T47D (cell line): ENCODE measurements at places on chromosomes 5 and 9.

DNA sequence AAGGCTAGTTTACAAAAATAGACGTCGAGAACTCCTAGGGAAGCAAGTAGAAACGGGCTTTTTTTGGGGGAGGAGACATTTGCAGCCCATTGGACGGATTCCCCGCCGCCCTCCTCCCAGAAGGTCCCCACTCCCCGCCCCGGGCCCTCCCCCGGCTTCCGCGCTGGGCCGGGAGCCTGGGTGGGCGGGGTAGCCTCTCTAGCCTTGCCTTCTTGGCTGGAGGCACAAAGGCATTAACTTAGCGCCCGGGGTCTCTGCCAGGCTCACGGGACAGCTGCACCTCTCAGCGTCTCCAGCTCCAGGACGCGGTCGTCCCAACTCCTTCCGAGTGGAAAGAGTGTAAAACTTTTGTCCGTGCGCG, at the start of gene DMRTA1:
Gene DMRTA1 (plus strand): TSS at position 236 of the 361 bp plus-strand sequence. CDS start 242 bp downstream, outside the sequence.
- DNase-seq, result no peak

- DNase-seq, result no peak
Measured at GRCh38 chr9:114157516-114158176, 2.3 kb downstream of the COL27A1 start.

- no peak for DNase-seq
Measured at GRCh38 chr5:75744355-75744754, 27.1 kb upstream of the POC5 start.

- DNase-seq, result no peak
Measured at GRCh38 chr9:133153227-133154096, 10.3 kb downstream of the GBGT1 start.

DNA sequence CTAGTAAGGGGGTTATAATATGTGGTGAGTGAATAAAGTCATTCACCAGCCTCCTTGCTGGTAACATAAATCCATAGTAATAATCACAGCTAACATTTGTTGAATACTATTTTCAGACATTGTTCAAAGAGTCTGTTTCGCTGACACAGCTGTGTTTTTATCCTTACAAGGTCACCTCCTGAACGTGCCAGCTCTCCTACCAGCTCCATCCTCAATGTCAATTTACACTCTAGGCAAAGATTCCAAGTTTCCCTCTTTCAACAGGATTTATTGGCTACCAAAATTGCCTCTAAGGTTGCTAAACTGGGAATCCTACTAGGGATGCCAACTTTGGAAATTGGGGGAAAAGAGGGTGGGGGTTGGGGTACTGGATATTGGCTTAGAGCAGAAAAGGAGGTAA, 30.7 kb upstream of the SMC5 start:
- no peak for DNase-seq

- DNase-seq, result no peak
Measured at GRCh38 chr5:132321109-132321721, 27.0 kb downstream of the SLC22A4 start.

- no peak for DNase-seq
Measured at GRCh38 chr5:135221187-135221473, 177.9 kb downstream of the MACROH2A1 start.

GRCh38 chr9:126125992-126126409, 200.6 kb upstream of the MVB12B start:
- DNase-seq, result no peak

- peak; percentile 82 for DNase-seq
Measured at GRCh38 chr9:116002624-116003023, 151.0 kb upstream of the PAPPA start.

DNA sequence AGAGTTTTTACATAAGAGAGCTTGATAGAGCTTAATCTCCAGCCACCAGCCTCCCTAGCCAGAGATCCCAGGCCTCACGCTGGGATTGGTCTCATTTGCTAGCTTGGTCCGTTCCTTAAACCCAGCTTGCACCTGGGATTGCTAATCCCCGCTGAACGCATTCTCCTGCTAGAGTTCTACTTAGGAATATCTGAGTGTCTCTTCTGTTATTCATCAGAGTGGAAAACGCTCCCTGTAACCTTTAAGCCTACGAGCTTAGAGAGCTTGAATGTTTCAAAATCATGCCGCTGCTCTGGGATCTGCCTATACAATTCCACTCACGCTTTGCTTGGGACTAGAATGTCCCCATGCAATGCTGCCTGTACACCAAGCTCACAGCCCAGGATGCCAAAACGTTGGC, 201.8 kb downstream of the NSG2 start:
- DNase-seq, result no peak

DNA sequence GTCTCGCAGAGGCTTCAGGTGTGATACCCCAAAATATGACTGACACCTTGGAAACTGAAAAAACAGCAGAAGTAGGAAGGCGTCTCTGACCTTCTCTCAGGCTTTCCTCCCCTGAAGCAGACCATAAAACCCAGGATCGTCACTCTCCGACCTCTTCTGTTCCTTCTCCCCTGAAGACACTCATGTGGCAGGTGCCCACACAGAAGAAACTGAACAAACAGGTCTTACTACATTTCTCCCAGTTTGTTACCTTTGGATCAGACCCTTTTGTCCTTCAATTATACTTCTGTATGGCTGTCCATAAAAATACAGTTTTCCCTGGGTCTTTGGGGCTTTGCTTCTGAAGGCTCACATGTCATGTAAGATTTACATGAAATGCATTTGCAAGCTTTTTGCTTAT, 10.3 kb upstream of the PRUNE2 start:
- DNase-seq, result peak; percentile 5

DNA sequence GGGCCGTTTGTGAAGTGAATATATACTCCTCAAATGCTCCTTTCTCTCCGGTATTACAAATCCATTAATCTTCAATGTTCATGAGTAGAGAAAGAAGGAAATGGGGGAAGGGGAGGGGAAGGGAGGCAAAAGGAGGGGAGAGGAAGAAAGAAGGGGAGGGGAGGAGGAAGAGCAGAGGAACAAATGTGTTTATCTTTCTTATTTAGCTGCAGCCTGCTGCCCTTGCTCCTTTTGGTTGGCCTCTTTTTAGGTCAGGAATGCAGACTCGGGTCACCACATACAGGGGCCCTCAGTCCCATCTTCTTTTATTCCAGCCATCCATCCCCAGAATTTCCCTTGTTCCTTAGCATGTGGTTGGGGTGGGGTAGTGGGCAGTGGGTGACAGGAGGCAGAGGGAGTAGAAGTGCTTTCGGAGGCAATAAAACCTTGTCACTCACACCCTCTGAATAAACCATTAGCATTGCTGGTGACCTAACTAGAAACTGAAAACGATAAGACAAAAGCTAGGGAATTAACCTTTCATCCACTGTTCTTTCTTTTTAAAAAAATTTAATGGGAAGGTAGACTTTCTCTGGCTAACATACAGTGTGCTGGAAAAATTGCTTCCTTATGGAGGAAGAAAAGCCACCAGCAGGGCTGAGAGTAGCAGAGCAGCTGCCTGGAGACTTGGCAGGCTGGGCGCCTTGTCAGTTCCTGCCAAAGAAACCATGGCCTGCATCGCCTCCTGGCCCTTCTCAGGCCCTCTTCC, 16.8 kb upstream of the PRLR start:
- peak; percentile 61 for DNase-seq

- no peak for DNase-seq
Measured at GRCh38 chr5:34496701-34497469, 159.2 kb upstream of the RAI14 start.

DNA sequence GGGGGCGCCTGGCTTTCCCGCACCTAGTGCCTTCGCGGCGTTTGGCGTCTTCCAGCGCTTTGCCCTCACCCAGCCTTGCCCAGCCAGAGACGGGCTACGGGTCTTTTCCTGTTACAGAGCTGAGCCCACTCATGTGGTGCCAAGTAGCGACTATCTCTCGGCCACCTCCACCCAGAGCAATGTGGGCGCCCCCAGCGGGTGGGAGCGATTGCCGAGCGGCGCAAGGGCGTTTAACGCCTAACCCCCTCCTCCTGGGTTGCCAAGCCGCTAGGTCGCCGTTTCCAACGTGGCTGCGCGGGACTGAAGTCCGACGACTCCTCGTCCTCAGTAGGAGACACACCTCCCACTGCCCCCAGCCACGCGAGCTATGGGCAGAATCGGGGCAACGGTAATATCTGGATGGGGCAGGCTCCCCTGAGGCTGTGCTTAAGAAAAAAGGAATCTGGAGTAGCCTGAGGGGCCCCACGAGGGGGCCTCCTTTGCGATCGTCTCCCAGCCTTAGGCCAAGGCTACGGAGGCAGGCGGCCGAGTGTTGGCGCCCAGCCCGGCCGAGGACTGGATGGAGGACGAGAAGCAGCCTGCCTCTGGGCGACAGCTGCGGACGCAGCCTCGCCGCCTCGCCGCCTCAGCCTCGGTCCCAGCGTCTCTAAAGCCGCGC, 5.8 kb downstream of the TLX3 start:
- no peak for DNase-seq

- no peak for DNase-seq
Measured at GRCh38 chr5:168120401-168121137, 170.9 kb upstream of the WWC1 start.

DNA sequence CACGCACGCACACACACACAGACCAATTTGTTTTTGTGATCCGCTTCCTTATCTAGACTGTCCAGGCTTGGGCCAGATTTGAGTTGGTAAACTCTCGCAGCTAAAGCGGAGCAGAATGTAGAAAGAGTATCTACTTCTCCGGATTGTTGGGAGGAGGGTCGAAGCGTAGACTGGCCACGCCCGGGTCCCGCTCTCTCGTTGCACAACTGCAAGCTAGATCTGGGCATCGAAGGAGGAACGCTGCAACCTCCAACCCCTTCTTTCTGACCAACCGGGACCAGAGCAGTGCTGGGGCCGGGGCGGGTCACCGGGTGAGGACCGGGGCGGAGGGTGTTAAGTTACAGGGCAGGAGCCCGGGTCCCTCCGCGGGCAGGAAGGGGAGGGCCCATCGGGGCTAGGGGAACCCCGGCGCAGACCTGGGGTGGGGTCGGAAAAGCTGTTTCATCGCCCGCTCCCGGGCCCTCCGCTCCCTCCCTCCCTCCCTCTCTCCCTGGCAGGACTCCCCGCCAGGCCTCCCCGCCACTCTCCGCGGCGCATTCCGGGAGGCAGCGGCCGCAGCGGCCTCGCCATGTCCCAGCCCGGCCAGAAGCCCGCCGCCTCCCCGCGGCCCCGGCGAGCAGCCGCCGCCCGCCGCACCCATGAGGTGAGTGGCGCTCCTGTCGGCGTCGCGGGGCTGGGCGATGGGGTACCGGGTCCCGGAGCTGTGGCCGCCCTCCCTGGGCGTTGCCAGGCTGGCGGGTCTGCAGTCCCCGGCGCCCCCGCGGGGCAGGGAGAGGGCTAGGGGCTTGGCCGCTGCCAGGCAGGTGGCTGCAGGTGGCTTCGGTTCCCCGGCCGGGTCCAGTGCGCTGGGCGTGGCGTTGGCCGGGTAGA, at the start of gene CAST:
Gene CAST (plus strand): TSS at position 522 of the 870 bp plus-strand sequence. CDS start 47 bp downstream, at position 569.
- DNase-seq, result peak; percentile 76

- no peak for DNase-seq
Measured at GRCh38 chr5:131749138-131749537, 47.7 kb downstream of the FNIP1 start.

- DNase-seq, result no peak
Measured at GRCh38 chr9:32200896-32201295, 183.5 kb upstream of the ACO1 start.

GRCh38 chr5:173795601-173796000, 92.5 kb upstream of the CPEB4 start:
- no peak for DNase-seq

GRCh38 chr5:88613051-88613450, 269.9 kb downstream of the MEF2C start:
- no peak for DNase-seq

DNA sequence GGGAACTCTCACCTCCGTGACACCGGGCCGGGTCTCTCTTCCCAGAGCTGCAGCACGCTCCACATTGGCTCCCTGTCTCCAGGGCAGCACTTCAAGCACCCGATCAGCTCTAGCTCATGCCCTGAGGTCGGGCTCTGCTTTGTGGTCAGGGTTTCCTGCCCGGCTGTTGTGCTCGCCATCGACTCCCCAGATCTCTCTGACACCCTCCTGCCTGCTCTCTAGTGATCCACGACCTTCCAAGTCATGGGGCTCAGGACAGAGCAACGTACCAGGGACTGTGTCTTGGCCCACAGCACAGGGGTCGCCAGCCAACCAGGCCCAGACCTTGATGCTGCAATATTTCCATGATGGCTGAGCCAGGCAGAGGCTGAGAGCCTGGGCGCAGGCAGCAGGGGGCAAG, 45.1 kb downstream of the PRRT1B start:
- DNase-seq, result no peak

- peak; percentile 35 for DNase-seq
Measured at GRCh38 chr9:38057416-38058195, 11.4 kb downstream of the SHB start.

- no peak for DNase-seq
Measured at GRCh38 chr5:145666591-145666990, 168.6 kb downstream of the PRELID2 start.

DNA sequence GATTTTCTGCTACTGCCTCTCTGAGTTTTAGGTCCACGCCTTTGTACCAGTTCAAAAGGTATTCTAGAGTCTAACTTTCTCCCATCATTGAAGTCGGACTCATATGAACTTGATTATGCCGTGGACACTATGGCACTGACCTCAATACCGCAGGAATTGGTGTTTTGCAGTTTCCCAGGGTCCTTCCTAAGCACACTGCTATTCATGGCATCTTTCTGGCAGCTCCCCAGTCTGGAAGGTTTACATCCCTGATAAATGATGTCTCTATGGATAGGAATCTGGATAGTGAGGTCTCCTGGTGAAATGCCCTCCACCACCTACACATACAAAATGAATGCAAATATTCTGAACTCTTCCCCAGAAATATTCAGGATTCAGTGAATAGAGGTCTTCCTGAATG, 422.2 kb downstream of the CTNND2 start:
- DNase-seq, result no peak

GRCh38 chr5:179382486-179382885, 37.2 kb upstream of the ADAMTS2 start:
- no peak for DNase-seq

DNA sequence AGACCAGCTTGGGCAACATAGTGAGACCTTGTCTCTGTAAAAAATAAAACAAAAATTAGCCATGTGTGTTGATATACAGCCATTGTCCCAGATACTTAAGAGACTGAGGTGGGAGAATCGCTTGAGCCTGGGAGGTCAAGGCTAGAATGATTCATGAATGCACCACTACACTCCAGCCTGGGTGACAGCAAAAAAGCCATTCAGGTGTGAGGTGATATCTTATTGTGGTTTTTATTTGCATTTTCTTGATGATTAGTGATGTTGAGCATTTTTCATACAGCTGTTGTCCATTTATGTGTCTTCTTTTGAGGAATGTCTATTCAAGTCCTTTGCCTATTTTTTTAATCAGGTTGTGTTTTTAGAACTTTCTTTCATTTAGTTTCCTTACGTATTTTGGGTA, 23.2 kb downstream of the MTAP start:
- no peak for DNase-seq

- no peak for DNase-seq
Measured at GRCh38 chr5:17259630-17260257, 42.3 kb downstream of the BASP1 start.

DNA sequence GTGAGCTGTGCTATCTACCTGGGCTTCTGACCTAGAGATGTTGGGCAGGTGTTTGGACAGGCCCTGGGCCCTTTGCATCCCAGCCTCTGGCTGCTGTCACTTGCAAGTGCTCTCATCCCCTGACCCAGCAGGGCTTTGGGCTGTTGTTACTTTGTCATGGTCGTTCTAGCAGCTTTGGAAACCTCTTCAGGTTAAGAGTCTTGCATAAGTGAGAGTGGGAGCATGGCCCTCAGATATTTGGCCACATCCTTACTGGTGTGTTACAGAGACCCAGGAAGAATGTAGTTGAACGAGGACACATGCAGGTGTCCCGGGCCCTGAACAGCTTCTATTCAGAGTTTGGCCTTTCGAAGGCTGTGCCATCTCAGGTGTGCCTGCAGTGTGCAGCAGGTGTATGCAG, 4.5 kb downstream of the TENT4A start:
- DNase-seq, result no peak

GRCh38 chr5:156914371-156914737, 48.7 kb downstream of the TIMD4 start:
- DNase-seq, result no peak
